ENCODE measurements at places on chromosomes 11 and 22.

DNA sequence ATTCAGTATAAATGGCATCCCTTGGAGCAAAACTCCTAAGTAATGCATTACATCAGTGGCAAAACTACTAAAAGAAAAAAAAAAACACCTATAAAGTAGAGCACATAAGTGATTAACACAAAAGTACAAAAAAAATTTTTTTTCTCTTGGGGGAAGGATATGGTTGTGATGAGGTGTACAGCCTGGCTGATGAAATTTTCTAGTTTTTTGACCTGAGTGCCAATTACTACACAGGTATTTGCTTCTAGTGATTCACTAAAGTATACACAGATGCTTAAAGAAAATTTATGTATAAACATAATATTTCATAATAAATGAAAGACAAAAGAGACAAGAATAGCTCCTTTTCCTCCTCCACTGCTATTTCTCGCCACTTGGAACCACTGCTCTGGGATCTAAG, 71.8 kb upstream of the APOA1 start:
- DNase-seq = no peak

- DNase-seq = no peak
Measured at GRCh38 chr11:16827139-16827538, 88.7 kb downstream of the C11orf58 start.

- no peak for DNase-seq
Measured at GRCh38 chr22:26479043-26479791, 4.4 kb downstream of the HPS4 start.

GRCh38 chr11:66115638-66116301, 45.7 kb downstream of the PACS1 start:
- DNase-seq = no peak

- DNase-seq = no peak
Measured at GRCh38 chr11:45343444-45343843, 57.3 kb upstream of the SYT13 start.

DNA sequence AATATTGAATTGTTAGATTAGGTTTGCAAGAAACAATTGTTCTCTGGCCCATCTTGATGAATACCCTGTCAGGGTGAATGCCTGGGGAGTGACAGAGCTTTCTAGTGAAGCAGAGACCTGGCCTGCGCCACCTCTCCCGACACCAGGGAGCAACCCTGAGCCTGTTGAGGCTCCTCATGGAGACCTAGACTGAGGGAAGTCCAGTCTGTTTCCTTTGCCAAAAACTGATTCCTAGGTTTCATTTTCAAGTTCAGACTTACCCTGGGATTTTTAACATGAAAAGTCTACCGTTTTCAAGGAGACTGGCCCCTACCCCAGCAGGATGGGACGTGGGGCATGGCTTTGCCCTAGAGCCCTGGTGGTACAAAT, 173.7 kb upstream of the SORL1-AS1 start:
- no peak for DNase-seq

DNA sequence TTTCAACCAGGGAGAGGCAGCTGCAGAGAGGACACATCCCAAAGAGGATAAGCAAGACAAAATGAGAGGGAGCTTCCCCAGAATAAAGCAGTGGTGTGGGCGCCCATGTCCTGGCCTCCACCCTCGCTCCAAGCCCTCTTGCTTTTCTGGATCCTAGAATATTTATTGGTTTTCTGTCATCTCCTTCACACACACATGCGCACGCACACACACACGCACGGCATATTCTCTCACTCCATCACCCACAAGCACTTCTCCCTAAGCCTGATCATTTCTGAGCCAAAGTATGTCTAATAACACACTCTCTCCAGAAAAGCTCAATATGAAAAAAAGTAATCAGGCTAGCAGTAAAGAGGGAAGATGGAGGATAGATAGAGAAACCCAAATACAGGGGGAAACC, 7.6 kb downstream of the IGSF9B start:
- no peak for DNase-seq

GRCh38 chr11:10564696-10565318, 3.7 kb downstream of the LYVE1 start:
- no peak for DNase-seq

GRCh38 chr11:74559110-74559933, 33.1 kb upstream of the POLD3 start:
- DNase-seq = no peak

DNA sequence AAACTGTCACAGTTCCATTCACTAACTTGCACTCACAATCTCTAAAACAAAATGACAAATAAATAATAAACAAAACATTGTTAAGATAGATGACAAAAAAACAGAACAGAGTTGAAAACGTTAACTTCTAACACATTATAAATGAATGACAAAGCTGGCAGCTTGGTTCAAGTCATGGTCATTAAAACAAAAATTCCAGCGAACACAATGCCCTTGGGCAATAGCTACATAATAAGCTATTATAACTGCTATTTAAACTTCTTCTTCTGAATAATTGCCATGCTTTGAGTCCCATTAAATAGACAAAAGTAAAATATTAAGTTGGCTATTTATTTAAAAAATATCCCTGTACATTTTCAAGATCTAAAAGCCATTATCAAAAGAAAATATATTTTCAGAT, 54.7 kb downstream of the PICALM start:
- DNase-seq = no peak

DNA sequence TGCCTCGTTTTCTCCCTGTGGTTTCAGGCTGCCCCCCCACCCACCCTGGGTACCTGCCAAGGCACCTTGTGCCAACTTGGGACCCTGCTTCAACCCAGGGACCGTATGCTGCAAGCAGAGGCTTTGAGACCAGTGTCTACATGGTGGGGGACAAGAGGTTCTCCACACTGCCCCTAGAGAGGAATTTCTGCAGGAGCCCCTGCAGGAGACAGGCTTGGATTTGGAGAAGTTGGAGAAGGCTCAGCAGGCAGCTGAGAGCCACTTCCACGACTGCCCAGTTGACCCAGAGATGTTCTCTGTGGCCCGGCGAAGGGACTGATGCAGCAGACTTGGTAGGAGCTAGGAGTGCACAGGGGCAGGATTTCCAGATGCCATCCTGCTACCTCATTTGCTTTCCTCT, 20.1 kb upstream of the NNMT start:
- no peak for DNase-seq
